ENCODE measurements at places on chromosomes 11 and 22.

GRCh38 chr22:44080936-44081861 is 57.1 kb downstream of the PARVB start:
- peak; percentile 90 for DNase-seq

DNA sequence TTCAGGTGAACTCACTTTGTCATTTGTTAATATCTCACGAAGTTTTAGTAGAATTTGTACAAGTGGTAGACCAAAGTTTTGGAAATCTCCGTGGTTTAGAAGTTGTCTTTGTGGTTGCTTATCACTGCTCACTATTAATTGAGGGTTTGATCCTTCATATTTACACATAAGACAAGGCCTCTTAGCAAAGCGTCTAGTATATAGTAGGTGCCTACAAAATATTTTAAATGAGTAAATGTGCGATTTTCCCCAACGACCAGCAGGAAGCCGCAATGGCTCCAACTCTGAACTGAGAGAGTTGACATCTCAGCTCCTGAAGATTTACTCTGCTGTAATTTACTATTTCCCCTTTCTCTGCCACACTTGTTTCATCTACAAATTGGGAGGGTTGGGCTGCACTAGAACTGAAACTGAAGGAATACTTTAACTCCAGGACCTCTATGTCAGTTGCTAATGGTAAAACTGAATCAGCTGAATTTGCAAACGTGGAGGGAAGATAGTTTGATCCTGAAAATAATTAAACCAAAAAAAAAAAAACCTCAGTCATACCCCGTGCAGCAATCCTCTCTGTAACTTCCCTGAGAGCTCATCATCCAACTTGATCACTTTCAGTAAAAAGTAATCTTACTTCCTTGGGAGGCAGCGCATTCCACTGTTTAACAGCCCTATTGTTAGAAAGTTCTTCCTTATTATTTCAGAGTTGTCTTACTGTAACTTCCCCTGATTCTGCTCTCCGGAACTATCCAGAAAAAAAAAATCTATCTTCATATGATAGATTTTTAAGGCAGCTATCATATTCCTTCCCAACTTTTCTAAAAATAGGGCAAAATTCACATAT is 1.3 kb upstream of the SBF2 start:
- DNase-seq, result no peak

- no peak for DNase-seq
Measured at GRCh38 chr22:20440637-20441591, 3.3 kb upstream of the SCARF2 start.

- peak; percentile 38 for DNase-seq
Measured at GRCh38 chr11:95378789-95379188, 147.8 kb upstream of the SESN3 start.
